ENCODE measurements at places on chromosomes 7 and 10.

- no peak for DNase-seq
Measured at GRCh38 chr7:55148571-55148970, 129.8 kb downstream of the EGFR start.

DNA sequence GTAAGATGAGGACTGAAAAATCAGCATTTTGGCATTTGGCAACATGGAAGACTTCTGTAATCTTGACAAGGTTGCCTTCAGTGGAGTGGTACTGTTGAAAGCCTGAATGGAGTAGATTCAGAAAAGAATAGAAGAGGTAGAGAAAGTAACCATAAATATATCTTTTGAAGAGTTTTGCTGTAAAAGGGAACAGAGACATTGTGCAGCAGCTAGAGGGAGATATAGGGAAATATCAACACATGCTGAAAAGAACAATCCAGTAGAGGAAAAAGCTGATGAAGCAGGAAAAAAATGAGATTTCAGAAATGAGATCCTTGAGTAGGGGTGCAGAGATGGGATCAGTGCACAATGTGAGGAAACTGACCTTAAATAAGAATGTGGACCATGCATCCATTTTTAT lies 60.0 kb downstream of the RAPGEF5 start:
- no peak for DNase-seq

GRCh38 chr7:138370956-138371355 lies 89.1 kb upstream of the TRIM24 start:
- DNase-seq: no peak

GRCh38 chr10:42795701-42796100 lies 13.1 kb downstream of the BMS1 start:
- DNase-seq: no peak

- DNase-seq: no peak
Measured at GRCh38 chr10:78162853-78163252, 129.2 kb downstream of the RPS24 start.

- no peak for DNase-seq
Measured at GRCh38 chr7:28855538-28856217, 102.5 kb downstream of the TRIL start.

DNA sequence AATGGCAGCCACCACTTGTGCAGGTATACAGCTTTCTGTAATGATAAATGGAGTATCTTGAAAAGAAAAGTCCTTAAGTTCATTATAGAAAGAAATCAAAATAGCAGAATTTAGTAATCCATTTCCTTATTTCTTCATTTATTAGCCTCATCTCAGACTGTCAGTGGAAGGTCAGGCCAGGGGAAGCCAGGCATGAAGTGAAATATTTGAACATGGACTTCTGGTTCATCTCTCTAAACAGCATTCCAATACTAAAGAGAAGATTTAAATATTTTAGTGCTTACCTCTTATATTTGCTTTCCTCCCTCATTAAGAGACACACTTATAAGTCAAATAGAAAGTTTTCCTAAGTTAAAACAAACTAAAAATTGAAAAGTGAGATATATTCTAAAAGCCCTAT lies 26.8 kb downstream of the TRDMT1 start:
- DNase-seq: no peak

All from stimulated activated CD4-positive, alpha-beta T cell treated with anti-CD3 and anti-CD28 coated beads, TNF-alpha, amount 100 ng/mL, for 4 hours (primary cell).